ENCODE measurements at places on chromosomes 4 and X. TPM values are rescaled to one million over a fixed set of nuclear protein-coding genes. Genes with fewer than 3 reads are reported as not detected.

The DIPK2B gene
- total RNA-seq: 6.4 TPM

The YY2 gene
- 0.98 TPM for total RNA-seq

The SOD3 gene
- total RNA-seq: under 0.01 TPM

The ABCD1 gene
- 3.4 TPM for total RNA-seq

The EBP gene
- 25.6 TPM for total RNA-seq

Data from temporal lobe (tissue), 4 donors.